T-helper 1 cell (primary cell): ENCODE measurements at places on chromosomes 11 and 22.

DNA sequence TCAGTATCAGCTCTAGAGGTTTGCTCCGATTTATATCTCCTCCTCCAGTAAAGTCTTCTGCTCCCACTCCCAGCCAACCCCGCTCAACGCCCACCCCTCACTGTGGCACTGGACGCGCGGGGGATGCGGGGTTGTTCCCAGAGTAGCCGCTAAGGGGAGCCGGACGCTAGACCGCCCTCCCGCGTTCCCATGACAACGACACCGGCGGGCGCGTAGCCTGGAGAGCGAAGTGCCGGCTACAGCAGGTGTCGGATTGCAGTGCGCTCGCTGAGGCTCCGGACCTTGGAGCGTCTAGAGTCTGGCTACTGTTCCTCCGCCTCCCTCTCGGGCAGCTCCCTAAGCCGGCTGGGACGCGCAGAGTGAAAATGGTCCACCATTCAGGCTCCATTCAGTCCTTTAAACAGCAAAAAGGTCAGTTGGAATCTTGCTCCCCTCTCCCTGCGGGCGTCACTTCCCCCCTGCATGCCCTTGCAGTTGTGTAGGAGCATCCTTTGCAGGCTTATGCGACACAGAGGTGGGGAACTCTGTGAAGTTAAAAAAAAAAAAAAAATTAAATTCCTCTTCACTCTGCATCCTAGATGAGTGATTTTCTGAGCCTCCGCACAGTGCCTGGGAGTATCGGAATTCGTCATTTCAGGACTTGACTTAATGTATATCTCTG, at the start of gene ANO3:
ANO3 (plus strand) TSS at position 220 of the 661 bp plus-strand sequence; CDS start at position 366, 146 bp downstream.
- no peak for DNase-seq

- no peak for DNase-seq
These were observed 73.2 kb upstream of the BLID start for GRCh38 chr11:122189229-122189628.

DNA sequence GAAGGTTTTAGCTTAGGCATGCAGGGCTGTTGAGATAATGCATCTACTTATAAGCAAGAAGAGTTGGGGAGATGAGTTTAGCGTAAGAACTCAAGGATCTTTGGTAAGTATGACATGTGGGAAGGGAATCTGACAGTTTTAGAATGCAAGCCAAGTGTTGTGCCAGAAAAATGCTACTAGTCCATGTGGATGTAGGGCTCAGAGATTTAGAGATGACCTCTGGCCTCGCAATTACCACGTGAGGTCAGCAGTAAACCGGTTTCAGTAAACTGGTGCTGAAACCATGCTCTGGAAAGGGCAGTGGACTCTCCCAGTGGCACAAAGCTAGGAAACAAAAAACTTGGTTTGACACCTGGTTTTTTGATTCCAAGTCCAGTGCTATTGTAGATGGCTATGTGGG, 18.9 kb downstream of the MRPL16 start:
- DNase-seq = no peak

GRCh38 chr11:69842746-69843528, 23.7 kb upstream of the FGF3 start:
- no peak for DNase-seq

DNA sequence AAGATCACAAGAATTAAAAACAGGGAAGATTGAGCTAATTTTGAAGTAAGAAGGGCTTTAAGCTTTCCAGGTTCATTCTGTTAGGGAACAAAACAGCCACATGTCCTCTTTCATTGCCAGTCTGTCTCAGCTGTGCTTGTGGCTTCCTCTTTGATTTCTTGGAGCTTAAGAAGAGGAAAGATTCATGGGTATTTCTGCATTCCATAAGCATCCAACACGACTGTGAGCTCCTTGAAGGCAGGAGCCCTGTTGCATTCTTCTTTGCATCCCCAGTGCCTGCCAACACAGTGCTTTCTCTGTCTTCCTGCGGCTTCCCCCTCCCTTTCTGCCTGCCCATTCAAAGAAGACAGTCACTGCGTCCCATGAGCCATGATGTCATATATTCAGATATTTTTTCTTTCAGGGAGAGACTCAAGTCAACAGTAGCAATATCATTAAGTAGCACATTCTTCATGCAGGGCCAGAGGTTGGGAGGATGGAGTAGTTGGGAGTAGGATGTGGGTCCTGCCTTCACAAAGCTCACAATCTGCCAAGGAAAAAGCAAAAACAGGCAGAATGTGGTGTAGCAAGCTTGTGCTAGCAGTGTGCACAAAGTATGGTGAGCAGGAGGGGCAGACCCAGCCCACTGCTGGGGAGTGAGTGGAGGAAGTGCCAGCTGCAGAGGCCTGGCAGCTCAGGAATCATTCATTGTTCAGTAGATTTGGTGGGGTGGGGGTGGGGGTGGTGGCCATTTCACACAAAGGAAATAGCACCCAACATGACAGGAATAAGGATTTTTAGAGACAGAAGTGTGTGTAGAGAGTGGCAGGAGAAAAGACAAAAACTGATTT, 162.1 kb upstream of the RASSF10 start:
- DNase-seq = no peak

DNA sequence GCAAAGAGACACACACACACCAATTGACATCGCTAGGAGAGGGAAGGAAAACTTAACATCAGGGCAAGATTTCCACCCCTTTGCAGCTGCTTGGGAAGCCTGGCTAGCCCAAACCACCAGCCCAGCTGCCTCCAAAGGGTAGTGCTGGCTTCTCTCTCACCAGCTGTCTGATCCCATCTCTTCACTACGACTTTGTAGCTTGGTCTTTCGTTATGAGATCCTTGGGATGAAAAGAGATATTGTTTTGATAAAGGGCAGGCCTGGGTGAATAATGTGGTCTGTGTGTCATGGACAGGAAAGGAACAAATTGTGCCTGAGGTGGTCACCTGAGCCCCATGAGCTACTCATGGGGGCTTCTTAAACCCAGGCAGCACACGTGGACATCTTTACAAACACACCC, 101.9 kb downstream of the ARL14EP start:
- DNase-seq = no peak

DNA sequence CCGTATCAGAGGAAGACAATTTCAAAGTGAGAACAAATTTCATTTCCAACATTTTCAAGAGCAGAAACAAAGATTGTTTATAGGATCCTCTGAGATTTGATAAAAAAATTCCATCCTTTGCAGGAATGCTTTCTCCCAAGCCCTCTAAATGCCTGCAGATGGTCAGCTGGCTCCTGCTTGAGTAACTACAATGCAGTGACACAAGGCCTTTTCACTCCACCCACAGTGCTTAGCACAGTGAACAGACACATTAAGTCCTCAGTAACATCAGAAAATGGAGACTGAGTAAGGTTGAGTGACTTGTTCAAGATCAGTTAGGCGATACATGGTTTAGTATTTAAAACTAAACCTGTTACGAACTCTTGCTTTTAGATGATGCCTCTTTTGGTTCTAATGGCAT, 527.1 kb upstream of the CCDC90B start:
- no peak for DNase-seq

- DNase-seq = no peak
These were observed 47.9 kb upstream of the RFPL3 start for GRCh38 chr22:32309585-32310251.

- DNase-seq = no peak
These were observed 48.3 kb downstream of the RRAS2 start for GRCh38 chr11:14310679-14311078.

GRCh38 chr11:114080769-114081168, 21.3 kb downstream of the ZBTB16 start:
- no peak for DNase-seq

DNA sequence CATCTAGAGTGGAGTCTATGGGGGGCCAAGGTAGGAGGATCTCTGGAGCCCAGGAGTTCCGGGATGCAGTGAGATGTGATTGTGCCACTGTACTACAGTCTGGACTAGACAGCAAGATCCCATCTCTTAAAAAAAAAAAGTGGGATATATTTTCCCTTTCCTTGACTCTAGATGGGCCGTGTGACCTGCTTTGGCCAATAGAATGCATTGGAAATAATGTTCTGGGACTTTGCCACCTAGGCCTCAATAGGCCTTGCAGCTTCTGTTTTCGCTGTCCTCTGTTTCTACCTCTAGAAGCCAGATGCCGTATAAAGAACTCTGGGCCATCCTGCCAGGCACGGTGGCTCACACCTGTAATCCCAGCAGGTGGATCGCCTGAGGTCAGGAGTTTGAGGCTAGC, 3.6 kb downstream of the C11orf86 start:
- DNase-seq = no peak

DNA sequence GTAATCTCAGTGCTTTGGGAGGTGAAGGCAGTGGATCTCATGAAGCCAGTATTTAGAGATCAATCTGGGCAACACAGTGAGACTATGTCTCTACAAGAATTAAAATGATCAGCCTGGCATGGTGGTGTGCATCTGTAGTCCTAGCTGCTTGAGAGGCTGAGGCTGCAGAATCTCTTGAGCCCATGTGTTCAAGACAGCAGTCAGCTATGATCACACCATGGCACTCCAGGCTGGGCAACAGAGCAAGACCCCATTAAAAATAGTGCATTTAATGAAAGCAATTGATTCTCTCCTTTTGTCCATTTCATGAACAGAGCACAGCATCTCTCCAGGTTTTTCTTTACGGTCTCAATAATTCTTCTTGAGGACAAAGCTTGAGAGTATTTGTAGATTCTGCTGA, 11.3 kb upstream of the CARD16 start:
- no peak for DNase-seq

DNA sequence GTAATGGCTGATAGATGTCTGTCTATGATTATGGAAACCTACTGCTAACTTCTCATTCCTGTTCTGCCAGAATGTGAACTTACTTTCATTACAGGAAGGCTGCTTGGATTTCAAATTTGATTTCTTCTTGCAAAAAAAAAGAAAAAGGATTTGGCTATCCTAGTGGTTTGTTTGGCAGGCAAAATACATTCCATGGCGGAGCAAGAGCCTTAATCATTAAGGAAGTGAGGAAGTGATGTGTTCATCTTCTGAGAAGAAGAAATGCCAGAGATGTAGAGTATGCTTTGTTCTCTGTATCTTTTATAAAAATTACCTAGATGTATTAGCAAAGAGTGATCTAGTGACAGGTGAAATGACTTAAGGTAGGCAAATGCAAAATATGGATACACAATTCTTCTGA, 356.3 kb downstream of the SOX6 start:
- DNase-seq = no peak

- no peak for DNase-seq
These were observed 14.6 kb downstream of the NF2 start for GRCh38 chr22:29617922-29618629.

- DNase-seq = no peak
These were observed 39.2 kb upstream of the KLHL35 start for GRCh38 chr11:75472081-75472732.

DNA sequence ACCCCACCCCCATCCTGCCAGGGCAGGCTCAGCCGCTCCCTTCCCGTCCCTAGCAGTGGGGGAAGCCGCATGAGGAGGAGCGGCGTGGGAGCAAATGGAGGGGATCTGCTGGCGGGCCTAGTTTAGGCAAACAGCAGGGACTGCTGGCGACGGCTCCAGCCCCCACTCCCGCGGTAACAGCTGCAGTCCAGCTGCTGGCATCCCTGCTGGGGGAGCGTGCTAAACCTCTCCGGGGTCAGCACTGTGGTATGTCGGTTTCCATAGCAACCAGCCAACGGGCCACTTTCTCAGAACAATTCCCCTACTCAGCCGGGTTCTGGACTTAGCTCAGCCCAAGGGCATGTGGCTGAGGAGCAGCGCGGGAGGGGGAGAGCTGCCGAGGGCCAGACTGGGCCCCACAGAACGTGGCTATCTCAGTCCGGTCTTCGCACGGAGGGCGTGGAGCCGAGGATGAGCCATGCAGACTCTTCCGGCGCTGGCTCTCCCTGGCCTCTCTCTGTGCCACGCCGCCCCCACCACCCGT, 98.8 kb downstream of the PKNOX2 start:
- DNase-seq = no peak

GRCh38 chr11:104609311-104610085, 288.8 kb downstream of the CASP12 start:
- DNase-seq = no peak

GRCh38 chr22:29954203-29954855, 71.4 kb downstream of the MTMR3 start:
- DNase-seq = no peak

DNA sequence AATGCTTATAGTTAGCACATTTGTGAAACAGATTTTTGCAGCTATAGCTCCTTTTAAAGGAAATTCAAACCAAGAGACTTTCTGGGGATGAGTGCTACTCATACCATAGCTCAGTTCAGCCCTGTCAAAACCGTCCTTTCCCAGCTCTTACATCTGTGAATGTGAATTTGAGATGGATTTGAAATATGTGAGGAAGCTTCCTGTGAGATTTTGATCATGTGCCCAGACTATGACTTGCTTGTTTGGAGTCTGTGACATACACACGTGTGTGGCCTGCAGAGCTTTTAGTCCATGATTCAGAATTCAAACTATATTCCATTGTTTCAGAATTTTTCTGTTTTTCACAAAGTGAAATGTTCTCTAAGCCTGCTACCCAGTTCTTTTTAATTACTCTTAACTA, 4.4 kb upstream of the MMP1 start:
- no peak for DNase-seq

DNA sequence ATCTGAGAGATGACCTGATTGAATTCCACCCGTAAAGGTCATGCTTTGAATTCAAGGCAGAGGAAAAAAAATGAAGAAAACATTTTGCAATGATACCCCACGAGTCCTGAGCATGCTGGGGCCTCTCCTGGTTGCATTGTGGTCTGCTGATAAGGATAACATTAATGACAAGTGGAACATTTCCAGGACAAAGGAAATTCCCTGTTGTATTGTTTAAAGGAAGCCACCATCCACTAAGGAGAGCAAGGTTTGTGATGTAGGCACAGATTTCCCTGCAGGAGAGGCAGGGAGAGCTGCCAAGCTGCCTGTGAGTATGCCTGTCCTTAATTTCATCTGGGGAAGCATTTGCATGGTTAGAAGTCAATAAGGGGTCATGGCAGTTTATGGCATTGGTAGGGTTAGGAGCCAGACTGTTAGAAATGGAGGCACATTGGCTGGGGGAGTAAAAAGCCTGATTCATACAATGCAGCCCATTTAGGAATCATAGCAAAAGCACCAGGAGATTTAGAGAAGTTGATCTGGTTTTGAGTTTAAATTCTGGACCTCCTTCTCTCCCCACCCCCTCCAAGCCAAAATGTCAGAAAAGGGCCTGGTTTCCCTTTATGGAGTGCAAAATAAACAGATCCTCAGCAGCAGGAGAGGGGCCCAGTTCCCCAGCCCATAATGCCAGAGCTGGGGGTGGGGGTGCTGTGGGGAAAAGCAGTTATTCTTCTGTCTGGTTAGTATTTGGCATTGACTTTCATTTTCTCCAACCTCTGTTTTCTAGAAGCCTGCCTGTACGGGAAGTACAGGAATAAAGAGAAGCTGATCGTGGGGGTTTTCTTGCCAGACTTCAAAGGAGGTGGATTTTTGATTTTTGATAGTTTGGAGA, 22.1 kb downstream of the FLI1 start:
- no peak for DNase-seq

DNA sequence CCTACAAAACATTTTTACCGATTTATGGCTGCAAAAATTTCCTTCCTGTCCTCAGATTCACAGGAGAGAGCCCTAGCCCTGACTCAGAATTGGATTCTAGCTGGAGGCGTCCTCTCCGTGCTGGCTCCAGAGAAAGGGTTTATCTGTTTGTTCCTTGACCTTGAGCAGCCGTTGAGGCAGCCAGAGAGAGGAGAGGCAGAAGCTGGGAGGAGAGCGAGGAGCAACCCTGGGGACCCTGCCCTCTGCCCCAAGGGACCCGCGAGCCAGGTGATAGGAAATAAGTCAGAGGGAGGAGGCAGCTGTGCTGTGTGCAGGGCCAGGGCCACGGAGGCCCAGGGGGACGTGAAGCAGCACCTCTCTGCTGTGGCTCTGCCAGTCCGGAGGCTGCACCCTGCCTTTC, 75.6 kb downstream of the IGLL1 start:
- DNase-seq = no peak

- no peak for DNase-seq
These were observed 37.7 kb upstream of the APOBEC3A start for GRCh38 chr22:38919631-38920190.

- DNase-seq = no peak
These were observed 136.6 kb downstream of the NAV2 start for GRCh38 chr11:19849107-19849789.
